ENCODE measurements at places on chromosomes 16 and 17. TPM values are rescaled to one million over a fixed set of nuclear protein-coding genes. Genes with fewer than 3 reads are reported as not detected.

Gene SYNGR3
- 4.7 TPM for total RNA-seq

Gene SLC16A13
- total RNA-seq: 1.3 TPM

Gene TNFRSF13B
- not detected for total RNA-seq

Gene NDEL1
- 48.9 TPM for total RNA-seq

Gene CBX2
- total RNA-seq: 7.0 TPM

Gene SKAP1
- 0.41 TPM for total RNA-seq

Gene MYOCD
- total RNA-seq: 6.9 TPM

Gene ZFP3
- 9.5 TPM for total RNA-seq

Gene METTL2A
- 27.4 TPM for total RNA-seq

Gene SMIM5
- total RNA-seq: 5.9 TPM

Gene CCNF
- total RNA-seq: 9.3 TPM

Gene HIRIP3
- total RNA-seq: 13.1 TPM

Gene TGFB1I1
- total RNA-seq: 57.7 TPM

Gene TEPSIN
- total RNA-seq: 14.6 TPM

Gene CCDC200
- not detected for total RNA-seq

Gene CTRB1
- 1.0 TPM for total RNA-seq

Gene MFSD6L
- total RNA-seq: 0.92 TPM

Gene CCL1
- total RNA-seq: not detected

Gene PPP1R27
- total RNA-seq: 11.9 TPM

Gene MPHOSPH6
- 31.5 TPM for total RNA-seq

Gene ABCA6
- total RNA-seq: 50.7 TPM

Gene TM4SF5
- not detected for total RNA-seq

Gene C17orf67
- total RNA-seq: 1.0 TPM

Gene NPIPA3
- total RNA-seq: not detected

Gene ADAD2
- 0.31 TPM for total RNA-seq

Gene IL17C
- not detected for total RNA-seq

Gene RPAIN
- 39.3 TPM for total RNA-seq

Gene HASPIN
- 2.3 TPM for total RNA-seq

Gene SLC5A10
- total RNA-seq: not detected

Gene MILR1
- total RNA-seq: 6.9 TPM

Gene TNFSF12
- 18.0 TPM for total RNA-seq

Gene TMEM98
- 47.8 TPM for total RNA-seq

Gene WSB1
- 226 TPM for total RNA-seq

Gene GGT6
- 10.5 TPM for total RNA-seq

Gene PLA2G10
- not detected for total RNA-seq

Gene PRSS21
- not detected for total RNA-seq

Gene HEATR9
- not detected for total RNA-seq

Gene SPATA32
- total RNA-seq: not detected

Gene KRTAP4-5
- not detected for total RNA-seq

Gene MPP2
- total RNA-seq: 4.6 TPM

Gene GAS2L2
- not detected for total RNA-seq

Gene MYH3
- 9,382 TPM for total RNA-seq

Gene TBC1D3G
- 0.41 TPM for total RNA-seq

Gene PLCD3
- 70.9 TPM for total RNA-seq

Gene TBC1D3L
- 3.0 TPM for total RNA-seq

Gene KRT32
- not detected for total RNA-seq

Gene NRN1L
- not detected for total RNA-seq

Gene HS3ST6
- total RNA-seq: 1.5 TPM

Gene TEKT5
- total RNA-seq: 1.0 TPM

Gene OR3A3
- not detected for total RNA-seq

Gene TBC1D3D
- total RNA-seq: 2.1 TPM

Gene MYH8
- total RNA-seq: 4,616 TPM

Gene VTN
- total RNA-seq: 1.0 TPM

Gene CDH16
- 0.31 TPM for total RNA-seq

Gene CNTNAP4
- 13.7 TPM for total RNA-seq
